ENCODE measurements at places on chromosomes 11 and 22.

DNA sequence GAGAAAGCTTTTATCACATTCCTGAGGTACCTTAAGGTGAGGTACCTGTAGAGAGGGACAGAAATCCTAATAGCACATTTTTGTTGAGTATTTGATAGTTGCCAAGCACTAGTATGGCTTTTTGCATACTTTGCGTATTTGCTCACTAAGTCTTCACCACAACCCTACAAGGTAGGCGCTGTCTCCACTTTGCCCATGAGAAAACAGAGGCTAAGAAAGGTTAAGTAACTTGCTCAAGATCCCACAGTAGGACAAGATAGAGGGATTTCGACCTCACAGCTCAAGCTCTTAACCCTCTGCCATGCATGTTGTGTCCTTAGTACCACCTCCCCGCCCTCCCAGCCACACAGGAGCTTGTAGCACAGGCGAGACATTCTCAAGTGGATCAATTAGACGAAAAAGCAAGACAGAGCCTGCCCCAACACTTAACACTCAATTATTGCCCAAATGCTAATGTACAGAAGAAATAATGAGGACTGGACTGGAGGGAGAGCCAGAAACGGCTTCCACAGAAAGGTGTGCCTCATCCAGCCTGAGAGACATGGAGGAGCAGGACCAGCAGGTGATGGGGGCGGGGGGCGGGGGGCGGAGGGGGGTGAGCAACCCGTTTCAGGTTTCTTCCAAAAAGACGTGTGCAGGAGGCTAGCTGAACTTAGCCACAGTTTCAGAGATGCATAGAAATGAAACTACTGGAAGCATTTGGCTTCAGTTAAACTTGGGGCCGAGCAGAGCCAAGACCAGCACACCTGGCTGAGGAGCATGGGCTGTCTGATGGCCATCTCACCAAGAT is 26.7 kb upstream of the CD44 start:
- DNase-seq, result no peak

GRCh38 chr11:726278-727220 is 20.5 kb downstream of the EPS8L2 start:
- DNase-seq, result no peak

DNA sequence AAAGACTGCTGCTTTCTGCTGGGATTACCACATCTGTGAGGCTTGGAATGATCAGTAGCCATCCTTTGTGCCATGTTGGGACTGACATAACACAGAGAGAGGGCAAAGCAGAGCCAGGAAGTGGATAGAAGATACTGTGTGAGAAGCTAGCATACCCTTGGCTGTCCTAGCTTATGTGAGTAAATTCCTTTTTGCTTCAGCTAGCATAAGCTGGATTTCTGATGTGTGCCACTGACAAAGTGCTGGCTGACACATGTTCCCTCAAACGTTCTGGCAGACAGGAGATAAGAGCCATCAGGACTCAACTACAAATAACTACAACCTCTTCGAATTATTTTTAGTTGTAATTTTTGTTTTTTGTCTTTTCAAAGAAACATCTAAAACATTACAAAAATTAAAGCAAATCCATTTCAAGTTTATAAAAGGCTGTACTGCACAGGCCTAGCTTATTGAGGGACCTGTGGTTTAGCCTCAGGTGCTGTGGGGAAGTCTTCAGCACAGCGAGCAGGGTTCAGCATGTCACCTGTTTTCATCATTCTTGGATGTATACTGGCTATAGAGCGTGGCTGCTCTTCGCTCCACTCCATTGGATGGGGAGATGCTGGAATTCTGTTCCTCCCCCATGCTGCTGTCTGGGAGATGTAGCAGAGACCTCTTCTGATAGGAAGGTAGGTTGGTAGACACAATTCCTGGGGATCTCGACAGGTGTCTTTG is 120.9 kb downstream of the SWAP70 start:
- DNase-seq, result no peak

GRCh38 chr22:36301384-36301828 is 48.5 kb downstream of the APOL1 start:
- no peak for DNase-seq

DNA sequence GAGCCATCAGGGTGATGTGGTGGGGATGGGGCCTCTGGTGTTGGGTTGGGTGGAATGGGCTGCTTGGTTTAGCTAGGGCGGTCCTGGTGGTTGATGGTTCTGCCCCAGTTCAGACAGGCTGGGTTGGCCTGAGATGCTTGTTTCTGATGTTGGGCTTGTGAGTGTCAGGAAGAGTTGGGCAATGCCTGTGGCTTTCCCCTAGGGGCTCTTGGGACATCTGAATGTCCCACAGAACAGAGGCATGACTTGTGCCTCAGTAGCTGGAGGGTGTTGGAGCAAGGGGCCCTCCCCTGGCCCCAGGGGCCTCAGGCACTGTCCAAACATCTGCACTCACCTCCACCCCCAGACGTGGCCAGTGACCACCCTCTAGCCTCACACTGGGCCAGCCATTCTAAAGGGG is 14.0 kb upstream of the CTSD start:
- no peak for DNase-seq

DNA sequence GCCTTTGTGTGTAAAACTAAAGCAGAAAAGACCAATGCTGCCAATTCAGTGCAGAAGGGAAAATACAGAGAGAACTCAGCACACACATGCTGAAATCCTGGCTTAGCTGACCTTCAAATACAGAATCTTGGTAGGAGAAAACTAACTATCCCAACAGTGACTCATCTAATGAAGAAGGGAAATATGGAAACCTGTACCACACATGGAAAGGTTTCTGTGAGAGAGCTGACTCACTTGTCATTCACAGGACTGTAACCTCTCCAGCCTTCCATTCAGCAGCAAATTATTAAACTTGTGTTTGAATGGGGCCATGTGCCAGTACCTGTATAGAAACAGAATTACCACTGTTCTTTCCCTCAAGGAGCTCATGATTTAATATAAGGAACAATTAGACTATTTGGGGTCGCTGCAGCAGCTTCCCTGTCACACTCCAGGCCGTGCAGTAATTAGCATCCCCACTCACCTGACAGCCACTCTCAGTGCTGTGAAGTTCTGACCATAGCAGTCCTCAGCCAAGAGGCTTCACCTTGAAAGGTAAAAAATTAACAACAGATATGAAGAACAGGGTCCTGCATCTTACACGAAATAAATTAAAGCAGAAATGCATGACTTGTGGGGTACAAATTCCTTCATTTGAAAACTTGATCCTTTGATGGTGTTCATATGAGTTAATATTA is 53.9 kb downstream of the MSANTD4 start:
- no peak for DNase-seq

GRCh38 chr11:34034053-34034452 is 17.5 kb upstream of the CAPRIN1 start:
- DNase-seq, result no peak

- no peak for DNase-seq
Measured at GRCh38 chr22:40289991-40290459, 56.3 kb upstream of the ADSL start.

DNA sequence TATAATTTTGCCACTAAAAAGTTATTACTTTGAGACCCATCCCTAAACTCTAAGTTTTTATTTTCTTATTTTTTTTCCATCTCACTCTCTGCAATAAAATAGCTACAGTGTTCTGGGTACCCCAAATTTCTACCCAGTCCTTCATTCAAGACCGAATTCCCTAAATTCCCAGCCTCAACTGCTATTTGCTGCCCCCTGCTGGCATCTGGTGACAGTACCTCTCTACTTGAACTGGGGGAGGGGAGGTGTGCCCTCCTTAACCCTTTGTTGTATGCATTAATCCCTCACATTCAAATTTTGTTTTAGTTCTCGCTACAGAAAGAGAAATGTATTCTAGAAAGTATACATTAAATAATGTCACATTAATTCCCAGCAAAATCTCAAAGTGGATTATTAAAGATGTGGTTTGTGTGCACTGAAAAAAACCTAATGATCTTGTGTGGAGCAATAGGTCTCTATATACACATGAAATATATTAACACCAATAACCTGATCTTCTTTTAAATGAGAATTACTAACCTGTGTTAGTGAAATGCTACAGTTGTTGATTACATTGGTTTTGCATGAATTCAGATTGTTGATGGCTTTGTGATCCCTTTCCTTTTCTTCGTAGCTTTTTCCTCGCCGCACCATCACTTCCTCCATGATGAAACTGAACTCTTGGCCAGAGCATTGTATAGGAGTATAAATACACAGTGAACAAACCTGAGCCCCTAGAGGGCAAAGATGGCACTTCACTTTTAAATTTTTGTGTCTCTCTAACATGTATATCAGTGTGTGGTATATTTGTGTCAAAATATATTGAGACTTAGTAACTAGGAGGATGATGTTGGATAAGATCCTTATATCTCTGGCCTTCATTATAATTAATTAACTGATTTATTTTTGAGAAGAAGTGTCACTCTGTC is 590.0 kb downstream of the METTL15 start:
- DNase-seq, result no peak

DNA sequence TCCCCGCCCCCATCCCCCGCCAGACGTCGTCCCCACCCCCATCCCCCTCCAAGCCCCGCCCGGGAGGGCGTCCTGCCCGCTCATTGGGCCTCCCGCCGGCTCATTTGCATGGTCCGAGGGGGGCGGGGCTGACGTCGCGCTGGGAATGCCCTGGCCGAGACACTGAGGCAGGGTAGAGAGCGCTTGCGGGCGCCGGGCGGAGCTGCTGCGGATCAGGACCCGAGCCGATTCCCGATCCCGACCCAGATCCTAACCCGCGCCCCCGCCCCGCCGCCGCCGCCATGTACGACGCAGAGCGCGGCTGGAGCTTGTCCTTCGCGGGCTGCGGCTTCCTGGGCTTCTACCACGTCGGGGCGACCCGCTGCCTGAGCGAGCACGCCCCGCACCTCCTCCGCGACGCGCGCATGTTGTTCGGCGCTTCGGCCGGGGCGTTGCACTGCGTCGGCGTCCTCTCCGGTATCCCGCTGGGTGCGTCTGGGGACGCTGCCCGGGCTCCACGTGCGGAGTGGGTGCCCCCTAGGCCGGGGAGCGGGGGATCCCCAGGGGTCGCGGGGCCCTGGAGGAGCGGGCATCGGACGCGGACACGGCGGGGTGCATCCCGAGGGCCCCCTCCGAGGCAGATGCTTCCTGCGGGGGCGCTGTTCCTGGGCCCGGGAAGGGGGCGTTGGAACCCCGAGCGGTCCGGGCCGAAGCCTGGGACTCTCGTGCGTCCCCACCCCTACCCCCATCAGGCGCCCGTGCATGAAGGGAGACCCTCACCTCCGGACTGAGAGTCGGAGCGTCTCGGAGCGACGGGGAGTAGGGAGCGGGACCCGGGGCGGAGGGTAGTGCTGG is at the start of gene PNPLA3:
Gene PNPLA3, plus strand, starts transcription at position 175 of the 834 bp plus-strand sequence. Its CDS starts 107 bp downstream, at position 282.
- DNase-seq, result peak; percentile 70

GRCh38 chr11:115193914-115194801 is 310.1 kb downstream of the CADM1 start:
- DNase-seq, result no peak

- DNase-seq, result no peak
Measured at GRCh38 chr11:71215425-71215965, 36.9 kb downstream of the SHANK2 start.

- DNase-seq, result no peak
Measured at GRCh38 chr11:9037963-9038362, 34.2 kb upstream of the NRIP3 start.

DNA sequence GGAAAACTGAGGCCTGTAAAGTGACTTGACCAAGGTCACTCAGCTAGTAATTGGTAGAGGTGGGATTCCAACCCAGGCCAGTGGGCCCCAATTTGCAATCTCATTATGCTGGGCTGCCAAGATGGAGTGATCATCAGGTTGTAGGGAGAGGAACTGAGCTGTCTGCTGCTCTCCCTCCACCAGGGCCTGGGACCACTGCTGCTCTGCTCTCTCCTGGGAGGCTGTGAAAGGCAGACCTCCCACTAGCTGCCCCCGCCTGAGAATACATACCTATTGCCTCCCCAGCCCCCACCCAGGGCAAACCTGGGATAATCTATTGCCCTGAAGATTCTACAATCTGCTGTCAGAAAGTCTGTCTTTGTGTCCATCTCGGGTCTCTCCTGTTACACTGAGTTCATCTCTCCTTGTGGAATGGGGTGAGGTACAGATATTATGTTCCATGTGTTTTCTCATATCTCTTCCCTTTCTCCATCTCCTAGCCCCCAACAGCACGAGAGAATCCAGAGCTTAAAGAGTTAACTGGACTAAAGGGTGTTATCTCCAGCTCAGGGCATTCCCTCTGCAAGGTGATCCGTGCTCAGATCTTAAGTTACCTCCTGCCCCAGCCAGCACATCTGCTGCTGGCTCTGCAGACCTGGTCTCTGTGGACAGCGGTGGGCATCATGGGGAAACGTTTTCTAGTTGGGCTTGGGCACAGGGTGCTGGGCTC is 5.6 kb downstream of the NECTIN1 start:
- no peak for DNase-seq

DNA sequence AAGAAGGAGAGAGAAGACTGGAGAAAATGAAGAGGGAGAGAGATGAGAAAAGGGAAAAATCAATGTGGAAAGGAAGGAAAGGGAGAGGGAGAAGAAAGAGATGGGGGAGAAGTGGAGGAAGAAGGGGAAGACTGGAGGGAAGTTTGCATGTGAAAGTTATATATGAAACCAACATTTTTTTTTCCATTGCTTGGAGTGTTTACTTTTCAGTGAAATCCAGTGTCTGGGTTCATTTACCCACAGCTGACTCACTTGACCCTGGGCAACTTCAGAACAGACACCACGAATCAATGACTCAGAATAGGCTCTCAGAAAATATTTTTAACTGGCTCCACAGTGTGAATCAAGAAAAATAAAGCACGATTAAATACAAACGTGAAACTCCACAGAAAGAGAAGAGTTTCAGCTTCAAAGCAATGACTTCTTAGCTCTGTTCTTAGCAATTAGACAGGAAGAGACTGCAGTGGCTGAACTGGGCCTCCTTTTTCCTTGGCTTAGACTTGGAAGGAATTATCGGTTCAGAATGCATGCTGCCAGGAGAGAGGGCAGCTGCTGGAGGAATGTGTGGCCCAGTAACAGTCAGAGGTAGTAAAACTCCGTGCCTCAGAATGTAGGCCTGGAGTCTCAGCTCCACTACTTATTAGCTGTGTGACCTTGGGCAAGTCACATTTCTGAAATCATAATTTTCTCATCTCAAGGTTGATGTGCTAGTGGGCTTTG is 237.5 kb downstream of the MIAT start:
- DNase-seq, result peak; percentile 37
